ENCODE measurements at places on chromosomes 2 and 18. TPM values are rescaled to one million over a fixed set of nuclear protein-coding genes. Genes with fewer than 3 reads are reported as not detected.

GRCh38 chr18:48928787-48929186 is 22.0 kb downstream of the SMAD7 start:
- H3K4me3 ChIP-seq: peak overlapping the region; percentile 67
- peaks cover 16% of the 10 kb centered on the region for H3K27me3 ChIP-seq
- H3K36me3 ChIP-seq: no peaks in the 10 kb centered on the region
- peaks cover 60% of the 10 kb centered on the region for H3K4me1 ChIP-seq

Gene EMILIN1
- total RNA-seq: 3.2 TPM

Gene ASPRV1
- 2.5 TPM for total RNA-seq

DNA sequence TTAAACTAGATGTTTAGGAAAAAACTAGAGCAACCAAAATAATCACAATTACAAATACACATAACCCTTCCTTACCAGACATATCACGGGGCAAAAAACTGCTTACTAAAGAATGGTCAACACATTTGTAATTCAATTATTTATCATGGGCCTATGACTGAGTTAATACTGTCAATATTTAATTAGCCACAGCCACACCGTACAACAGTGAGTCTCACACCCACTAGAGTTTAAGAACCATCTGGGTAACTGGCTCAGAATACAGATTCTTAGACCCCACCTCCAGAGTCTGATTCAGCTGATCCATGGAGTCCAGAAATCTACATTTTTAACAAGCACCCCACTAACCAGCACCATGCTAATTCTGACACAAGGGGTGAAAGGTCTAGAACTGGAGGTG is 14.8 kb downstream of the ATL2 start:
- H3K27ac ChIP-seq: no peak overlapping the region
- H3K4me1 ChIP-seq: peaks cover 1% of the 10 kb centered on the region
- no peaks in the 10 kb centered on the region for H3K27me3 ChIP-seq
- no peak overlapping the region for H3K4me3 ChIP-seq

Gene REG3A
- total RNA-seq: not detected

Gene SANBR
- total RNA-seq: 57.0 TPM

- DNase-seq: no peak
- no peaks in the 10 kb centered on the region for H3K27me3 ChIP-seq
- no peaks in the 10 kb centered on the region for H3K36me3 ChIP-seq
Observed at GRCh38 chr18:9039441-9040071, 62.9 kb upstream of the NDUFV2 start.

DNA sequence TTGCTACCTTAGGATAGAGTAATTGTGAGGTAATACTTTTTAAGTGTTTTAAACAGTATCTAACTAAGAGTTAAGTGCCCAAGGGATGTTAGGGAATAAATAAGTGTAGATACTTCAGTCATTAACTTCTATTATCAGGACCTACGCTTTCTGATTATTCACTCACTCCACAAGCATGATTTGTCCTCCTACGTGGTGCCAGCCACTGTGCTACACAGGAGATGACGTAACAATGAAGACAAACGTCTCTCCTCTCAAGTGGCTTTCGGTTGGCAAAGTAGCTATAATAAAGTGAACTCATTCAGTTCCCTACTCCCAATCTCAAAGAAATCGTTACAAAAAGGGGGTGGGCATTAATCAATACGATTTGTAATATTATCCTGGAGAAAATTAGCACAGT is 100.9 kb upstream of the SETBP1 start:
- H3K36me3 ChIP-seq: no peaks in the 10 kb centered on the region
- no peak overlapping the region for H3K4me3 ChIP-seq
- no peaks in the 10 kb centered on the region for H3K4me1 ChIP-seq
- H3K27ac ChIP-seq: no peak overlapping the region

DNA sequence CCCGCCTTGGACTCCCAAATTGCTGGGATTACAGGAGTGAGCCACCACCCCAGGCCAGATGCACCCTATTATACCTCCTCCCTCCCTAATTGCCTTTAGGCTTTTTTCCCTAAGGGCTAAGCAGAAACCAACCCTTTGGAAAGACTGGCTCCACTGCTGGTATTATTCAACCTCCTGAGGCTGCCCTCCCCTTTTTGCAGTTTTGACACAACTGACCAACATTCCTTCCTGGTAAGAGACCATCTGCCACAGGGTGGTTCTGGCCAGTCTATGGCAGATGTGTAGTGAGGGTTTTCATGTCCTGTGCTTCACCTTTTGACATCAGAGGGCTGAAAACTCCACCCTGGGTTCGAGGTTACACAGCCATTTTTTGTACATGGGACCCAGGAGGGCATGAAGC is 1785.3 kb upstream of the CELF4 start:
- peak overlapping the region; percentile 6 for H3K4me3 ChIP-seq
- peaks cover 24% of the 10 kb centered on the region for H3K4me1 ChIP-seq
- no peaks in the 10 kb centered on the region for H3K36me3 ChIP-seq
- peak overlapping the region; percentile 64 for H3K27ac ChIP-seq
- H3K27me3 ChIP-seq: no peaks in the 10 kb centered on the region

Gene SH3BP4
- total RNA-seq: 59.3 TPM
